Progenitor cell of endocrine pancreas (in vitro differentiated cells): ENCODE measurements at places on chromosomes 5 and 9. TPM values are rescaled to one million over a fixed set of nuclear protein-coding genes. Genes with fewer than 3 reads are reported as not detected.

The IL33 gene
- total RNA-seq: 0.13 TPM in 1 of 2 replicates, not detected in the other

GRCh38 chr5:305459-305858 lies 16.1 kb upstream of the AHRR start:
- H3K27ac ChIP-seq: no peak overlapping the region
- peaks cover 19% of the 10 kb centered on the region for H3K4me1 ChIP-seq
- no peak for DNase-seq
- no peaks in the 10 kb centered on the region for H3K27me3 ChIP-seq
- peaks cover 2% of the 10 kb centered on the region for H3K36me3 ChIP-seq

GRCh38 chr9:122354536-122355199 lies 16.2 kb upstream of the PTGS1 start:
- peaks cover 43% of the 10 kb centered on the region for H3K27me3 ChIP-seq
- H3K4me1 ChIP-seq: no peaks in the 10 kb centered on the region
- no peak for DNase-seq
- H3K27ac ChIP-seq: no peak overlapping the region

DNA sequence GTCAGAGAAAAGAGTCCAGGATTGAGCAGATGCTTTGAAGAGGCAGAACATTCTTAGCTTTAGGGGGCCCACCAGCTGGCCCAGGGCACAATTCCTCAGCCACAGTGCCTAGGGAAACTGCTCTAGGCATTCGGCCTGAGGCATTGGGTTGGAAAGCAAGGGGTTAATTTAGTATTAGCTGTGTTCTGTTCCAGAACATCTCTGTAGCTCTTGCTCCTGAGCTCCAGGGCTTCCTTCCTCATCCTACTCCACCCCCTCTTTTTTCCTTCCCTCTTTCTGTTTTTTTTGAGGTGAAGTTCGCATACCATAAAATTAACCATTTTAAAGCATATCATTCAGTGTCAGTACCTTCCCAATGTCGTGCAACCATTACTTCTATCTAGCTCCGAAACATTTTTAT lies 74.5 kb upstream of the PANK3 start:
- H3K27ac ChIP-seq: no peak overlapping the region
- H3K4me3 ChIP-seq: no peak overlapping the region
- no peaks in the 10 kb centered on the region for H3K4me1 ChIP-seq
- H3K36me3 ChIP-seq: no peaks in the 10 kb centered on the region
- DNase-seq: no peak
